B cell (primary cell): ENCODE measurements at places on chromosomes 16 and 17. TPM values are rescaled to one million over a fixed set of nuclear protein-coding genes. Genes with fewer than 3 reads are reported as not detected.

NDRG4 gene
- total RNA-seq: 0.96 and 3.6 TPM in 2 replicates

KIAA0753 gene
- total RNA-seq: 28.7 and 29.1 TPM in 2 replicates

SLC5A10 gene
- not detected in 2 replicates for total RNA-seq

MPP2 gene
- total RNA-seq: not detected in 2 replicates

COL1A1 gene
- 9.1 and 11.6 TPM in 2 replicates for total RNA-seq

DNA sequence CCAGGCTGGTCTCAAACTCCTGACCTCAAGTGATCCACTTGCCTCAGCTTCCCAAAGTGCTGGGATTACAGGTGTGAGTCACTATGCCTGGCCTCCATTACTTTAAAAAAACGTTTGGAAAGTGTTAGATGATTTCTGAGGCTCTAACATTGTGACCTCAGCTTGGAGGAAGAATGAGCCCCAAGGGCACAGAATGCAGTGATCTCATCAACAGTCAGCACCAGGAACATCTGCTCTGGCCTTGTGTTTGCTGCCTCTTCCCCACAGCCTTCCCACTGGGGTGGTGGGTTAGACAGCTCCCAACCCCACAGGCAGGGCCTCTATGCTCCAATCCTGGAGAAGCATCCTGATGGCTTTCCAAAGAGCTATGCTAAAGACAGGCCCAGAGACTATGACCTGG lies 37.7 kb upstream of the SREBF1 start:
- H3K4me3 ChIP-seq: no peak overlapping the region
- no peak for DNase-seq
- H3K36me3 ChIP-seq: peaks cover 3% of the 10 kb centered on the region
- H3K27me3 ChIP-seq: no peaks in the 10 kb centered on the region

DNA sequence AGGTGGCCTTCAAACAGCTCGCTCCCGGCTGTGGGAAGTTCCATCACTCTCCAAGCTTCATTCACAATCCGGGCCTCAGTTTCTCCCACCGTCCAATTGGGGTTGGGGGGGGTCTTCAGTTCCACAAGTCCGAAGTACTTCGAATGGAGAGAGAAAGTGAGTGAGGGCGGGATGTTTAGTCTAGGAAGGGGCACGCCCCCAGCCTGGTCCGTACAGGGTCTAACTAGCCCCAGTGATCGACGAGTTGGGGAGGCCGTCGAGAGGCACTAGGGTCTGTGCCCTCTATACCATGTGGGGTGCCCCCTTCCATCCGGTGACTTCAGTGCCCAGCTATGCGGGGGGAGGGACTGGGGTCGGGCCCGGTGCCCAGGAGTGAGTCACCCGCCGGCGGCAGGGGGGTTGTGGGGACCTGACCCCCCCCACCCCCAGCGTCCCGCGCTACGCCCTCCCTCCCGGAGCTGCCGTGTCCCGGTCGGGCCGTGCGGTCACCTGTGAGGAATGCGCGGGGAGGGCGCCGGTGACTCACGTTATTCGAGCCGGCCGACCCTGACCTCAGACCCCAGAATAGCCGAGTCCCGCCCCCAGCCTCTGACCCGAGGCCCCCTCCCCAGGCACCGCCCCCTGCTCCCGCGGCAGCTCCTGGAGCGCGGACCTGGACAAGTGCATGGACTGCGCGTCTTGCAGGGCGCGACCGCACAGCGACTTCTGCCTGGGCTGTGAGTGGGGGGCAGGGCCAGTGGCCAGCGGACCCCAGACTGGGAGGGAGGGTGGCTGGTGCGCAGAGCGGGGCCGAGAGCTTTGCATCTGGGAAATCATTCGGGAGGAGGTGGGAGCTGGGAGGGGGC lies 658 bp downstream of the TNFRSF12A start:
- H3K27me3 ChIP-seq: peaks cover 16% of the 10 kb centered on the region
- peak overlapping the region; percentile 54 for H3K4me3 ChIP-seq
- DNase-seq: no peak
- H3K27ac ChIP-seq: no peak overlapping the region
- peaks cover 54% of the 10 kb centered on the region for H3K4me1 ChIP-seq

DNA sequence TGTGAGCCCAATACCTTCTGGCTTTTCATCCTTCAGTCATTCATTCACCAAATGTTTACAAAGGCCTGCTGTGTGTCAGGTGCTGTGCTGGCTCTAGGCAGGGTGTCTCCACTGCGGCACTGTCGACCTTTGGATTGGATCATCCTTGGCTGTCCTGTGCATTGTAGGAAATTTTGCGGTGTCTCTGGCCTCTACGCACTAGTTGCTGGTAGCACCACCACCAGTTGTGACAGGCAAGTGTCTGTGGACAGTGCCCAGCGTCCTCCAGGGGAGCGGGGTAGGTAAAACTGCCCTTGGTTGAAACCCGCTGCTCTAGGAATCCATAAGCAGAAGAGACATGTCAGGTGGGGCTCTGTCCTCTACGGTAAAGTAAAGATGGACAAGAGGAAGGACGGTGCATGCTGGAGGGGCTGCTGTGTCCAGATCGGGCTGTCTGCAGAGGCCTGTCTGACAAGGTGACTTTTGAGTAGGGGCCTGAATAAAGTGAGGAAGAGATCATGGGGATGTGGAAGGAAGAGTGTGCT lies 123.7 kb downstream of the SNX29 start:
- no peaks in the 10 kb centered on the region for H3K27me3 ChIP-seq
- H3K27ac ChIP-seq: no peak overlapping the region

- H3K27ac ChIP-seq: no peak overlapping the region
- DNase-seq: no peak
- H3K4me3 ChIP-seq: no peak overlapping the region
- H3K27me3 ChIP-seq: peaks cover 23% of the 10 kb centered on the region
- H3K4me1 ChIP-seq: no peaks in the 10 kb centered on the region
- no peaks in the 10 kb centered on the region for H3K36me3 ChIP-seq
Measured at GRCh38 chr16:54375071-54375470, 88.5 kb upstream of the IRX3 start.

GRCh38 chr17:29102741-29103181 lies 59.8 kb downstream of the PIPOX start:
- H3K4me3 ChIP-seq: no peak overlapping the region
- no peaks in the 10 kb centered on the region for H3K27me3 ChIP-seq
- H3K4me1 ChIP-seq: no peaks in the 10 kb centered on the region
- peaks cover 91% of the 10 kb centered on the region for H3K36me3 ChIP-seq

- H3K27me3 ChIP-seq: no peaks in the 10 kb centered on the region
- H3K27ac ChIP-seq: no peak overlapping the region
- H3K4me1 ChIP-seq: no peaks in the 10 kb centered on the region
- H3K36me3 ChIP-seq: peaks cover 54% of the 10 kb centered on the region
- no peak overlapping the region for H3K4me3 ChIP-seq
Measured at GRCh38 chr16:12417815-12418211, 385.9 kb downstream of the CPPED1 start.

DNA sequence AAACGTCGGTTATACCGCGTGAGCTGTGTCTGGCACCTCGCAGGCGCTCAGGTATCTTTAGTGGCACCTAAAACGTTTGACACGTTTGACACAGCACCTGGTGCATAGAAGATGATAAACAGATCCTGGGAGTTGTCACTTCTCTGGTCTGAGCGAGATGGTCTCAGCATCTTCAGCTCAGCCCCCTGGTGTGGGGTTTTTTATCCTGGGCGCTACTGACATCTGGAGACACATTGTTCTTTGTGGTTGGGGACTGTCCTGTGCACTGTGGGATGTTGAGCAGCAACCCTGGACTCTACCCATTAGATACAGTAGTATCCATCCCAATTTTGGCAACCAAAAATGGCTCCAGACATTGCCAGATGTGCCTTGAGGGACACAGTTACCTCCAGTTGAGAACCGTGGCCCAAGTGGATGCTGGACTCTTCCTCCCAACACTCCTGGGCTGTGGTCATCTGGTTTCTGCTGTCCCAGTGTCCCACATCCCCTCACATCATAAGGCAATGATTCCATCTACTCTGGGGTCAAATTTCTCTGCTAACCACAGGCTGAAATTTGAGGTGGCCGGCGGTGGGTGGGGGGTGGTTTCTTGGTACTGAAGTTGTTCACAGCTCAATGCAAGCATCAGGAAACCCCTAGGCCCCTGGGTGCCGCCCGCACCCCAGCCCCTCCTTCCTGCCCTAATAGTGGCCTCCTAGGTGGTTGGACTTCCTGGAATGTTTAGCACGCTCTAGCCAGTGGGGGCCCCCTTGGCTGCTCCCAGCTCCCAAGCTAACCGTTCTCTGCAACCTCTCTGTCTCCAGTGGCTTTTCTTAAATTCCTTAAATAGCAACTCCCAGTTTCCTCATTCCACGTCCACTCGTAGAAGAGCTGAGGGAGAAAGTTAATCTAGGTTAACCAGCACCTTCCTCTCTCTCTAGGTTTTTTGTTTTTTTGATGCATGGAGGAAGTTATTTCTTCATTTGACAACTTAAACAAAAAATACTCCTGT lies 124.8 kb downstream of the ABCC1 start:
- H3K27me3 ChIP-seq: no peaks in the 10 kb centered on the region
- peaks cover 29% of the 10 kb centered on the region for H3K4me1 ChIP-seq
- H3K27ac ChIP-seq: peak overlapping the region; percentile 4
- no peak overlapping the region for H3K4me3 ChIP-seq
- peaks cover 48% of the 10 kb centered on the region for H3K36me3 ChIP-seq
- no peak for DNase-seq

- H3K4me1 ChIP-seq: no peaks in the 10 kb centered on the region
- no peak overlapping the region for H3K27ac ChIP-seq
- no peak overlapping the region for H3K4me3 ChIP-seq
Measured at GRCh38 chr16:19710191-19710908, 7.7 kb downstream of the KNOP1 start.

GRCh38 chr16:71426880-71427615 lies 14.8 kb downstream of the TLE7 start:
- H3K27ac ChIP-seq: no peak overlapping the region
- no peaks in the 10 kb centered on the region for H3K4me1 ChIP-seq
- H3K27me3 ChIP-seq: peaks cover 10% of the 10 kb centered on the region
- no peaks in the 10 kb centered on the region for H3K36me3 ChIP-seq

- H3K27me3 ChIP-seq: no peaks in the 10 kb centered on the region
- no peak overlapping the region for H3K27ac ChIP-seq
- H3K4me3 ChIP-seq: no peak overlapping the region
- DNase-seq: no peak
- H3K4me1 ChIP-seq: no peaks in the 10 kb centered on the region
Measured at GRCh38 chr17:81113158-81113724, 52.1 kb upstream of the PVALEF start.

DNA sequence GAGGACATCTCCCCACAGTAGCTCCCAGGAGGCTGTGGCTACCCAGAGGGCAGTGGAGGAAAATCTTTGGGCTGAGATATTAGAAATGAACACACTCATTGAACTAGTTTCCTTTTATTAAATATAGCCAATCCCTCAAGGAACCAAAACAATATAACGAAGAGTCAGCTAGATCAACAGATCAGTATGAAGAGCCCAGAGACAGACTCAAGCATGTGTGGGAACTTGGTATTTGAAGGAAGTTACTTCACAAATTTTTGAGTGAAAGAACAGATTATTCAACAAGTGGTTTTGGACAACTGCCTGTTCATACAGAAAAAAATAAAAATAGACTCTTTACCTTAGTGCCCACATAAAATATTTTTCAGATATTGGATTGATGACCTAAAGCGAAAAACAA lies 183.6 kb upstream of the PMFBP1 start:
- DNase-seq: no peak
- no peaks in the 10 kb centered on the region for H3K36me3 ChIP-seq
- H3K27me3 ChIP-seq: no peaks in the 10 kb centered on the region
- H3K4me3 ChIP-seq: no peak overlapping the region
- H3K4me1 ChIP-seq: no peaks in the 10 kb centered on the region
- H3K27ac ChIP-seq: no peak overlapping the region

- H3K4me1 ChIP-seq: no peaks in the 10 kb centered on the region
- H3K27me3 ChIP-seq: no peaks in the 10 kb centered on the region
- H3K4me3 ChIP-seq: no peak overlapping the region
- no peaks in the 10 kb centered on the region for H3K36me3 ChIP-seq
- DNase-seq: no peak
- H3K27ac ChIP-seq: no peak overlapping the region
Measured at GRCh38 chr17:11340803-11341202, 99.8 kb downstream of the SHISA6 start.

- peaks cover 18% of the 10 kb centered on the region for H3K4me1 ChIP-seq
- peak overlapping the region; percentile 10 for H3K27ac ChIP-seq
- no peaks in the 10 kb centered on the region for H3K27me3 ChIP-seq
- no peaks in the 10 kb centered on the region for H3K36me3 ChIP-seq
- no peak for DNase-seq
Measured at GRCh38 chr16:88662222-88662842, 559 bp downstream of the MVD start.
